ENCODE measurements at places on chromosomes 7 and 10.

DNA sequence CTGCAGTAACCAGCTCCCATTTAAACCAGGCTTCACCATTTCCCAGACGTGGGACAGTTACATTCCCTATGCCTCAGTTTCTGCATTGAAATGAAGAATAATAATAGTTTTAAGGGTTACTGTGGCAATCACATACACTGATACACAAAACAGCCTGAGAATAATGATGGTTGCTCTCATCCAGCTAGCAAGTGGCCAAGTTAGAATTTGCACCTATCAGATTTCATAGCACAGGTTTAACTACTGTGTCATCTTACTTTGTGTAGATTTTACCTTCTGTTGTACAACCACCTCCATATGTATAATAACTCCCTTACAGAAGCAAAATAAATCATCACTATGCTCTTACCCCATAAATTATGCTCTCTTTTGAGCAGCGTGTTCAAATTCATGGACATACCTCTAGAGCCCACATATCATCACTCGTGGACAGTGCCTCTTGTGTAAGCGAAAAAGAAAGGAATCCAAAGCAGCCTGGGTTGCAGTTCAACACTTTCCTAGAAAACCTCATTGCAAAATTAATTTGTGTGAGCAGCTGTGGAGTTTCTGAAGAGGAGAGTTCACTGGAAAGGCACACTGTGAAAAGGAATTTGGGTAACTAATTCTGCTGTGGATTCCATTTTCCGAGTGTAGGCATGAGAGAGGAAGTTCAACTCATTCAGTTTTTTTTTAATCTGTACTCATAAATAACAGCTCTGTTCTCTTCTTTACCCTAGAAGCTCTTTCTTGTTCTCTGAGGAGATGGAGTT lies 492.5 kb downstream of the ARL4A start:
- DNase-seq: no peak

- no peak for DNase-seq
Observed at GRCh38 chr7:16299853-16300252, 121.5 kb downstream of the CRPPA start.

GRCh38 chr10:29257106-29257783 lies 31.6 kb upstream of the LYZL1 start:
- DNase-seq: no peak

DNA sequence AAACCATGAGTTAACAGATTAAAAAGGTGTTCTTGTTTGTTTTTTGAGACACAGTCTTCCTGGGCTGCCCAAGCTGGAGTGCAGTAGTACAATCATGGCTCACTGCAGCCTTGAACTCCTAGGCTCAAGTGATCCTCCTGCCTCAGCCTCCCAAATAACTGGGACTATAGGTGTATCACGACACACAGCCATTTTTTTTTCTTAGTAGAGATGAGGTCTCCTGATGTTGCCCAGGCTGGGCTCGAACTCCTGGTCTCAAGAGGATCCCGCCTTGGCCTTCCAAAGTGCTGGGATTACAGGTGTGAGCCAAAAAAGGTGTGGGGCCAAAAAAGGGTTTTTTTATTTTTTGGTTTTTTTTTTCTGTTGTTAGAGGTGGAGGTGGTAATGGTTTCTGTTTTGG lies 29.3 kb downstream of the KMT2C start:
- DNase-seq: no peak

- no peak for DNase-seq
Observed at GRCh38 chr7:101273206-101273605, 28.3 kb upstream of the FIS1 start.

- no peak for DNase-seq
Observed at GRCh38 chr10:82757901-82758300, 882.9 kb downstream of the NRG3 start.

DNA sequence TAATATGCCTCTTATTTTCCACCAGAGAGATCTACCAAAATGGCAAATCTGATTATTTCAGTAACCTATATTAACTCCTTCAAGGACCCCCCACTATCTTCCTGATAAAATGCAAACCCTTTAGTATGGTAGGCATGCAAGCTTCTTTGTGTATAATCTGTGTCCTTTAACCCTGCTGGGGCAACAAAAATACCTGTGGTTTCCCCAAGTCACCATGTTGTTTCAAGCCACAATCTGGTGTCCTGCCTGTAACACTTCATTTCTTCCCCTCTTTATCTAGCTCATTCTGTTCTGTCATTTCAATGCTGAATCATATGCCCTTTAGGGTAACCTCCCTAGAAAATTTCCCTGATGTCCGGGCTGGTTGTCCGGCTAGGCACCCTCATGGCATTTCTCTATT lies 5.3 kb downstream of the CALCR start:
- DNase-seq: no peak

DNA sequence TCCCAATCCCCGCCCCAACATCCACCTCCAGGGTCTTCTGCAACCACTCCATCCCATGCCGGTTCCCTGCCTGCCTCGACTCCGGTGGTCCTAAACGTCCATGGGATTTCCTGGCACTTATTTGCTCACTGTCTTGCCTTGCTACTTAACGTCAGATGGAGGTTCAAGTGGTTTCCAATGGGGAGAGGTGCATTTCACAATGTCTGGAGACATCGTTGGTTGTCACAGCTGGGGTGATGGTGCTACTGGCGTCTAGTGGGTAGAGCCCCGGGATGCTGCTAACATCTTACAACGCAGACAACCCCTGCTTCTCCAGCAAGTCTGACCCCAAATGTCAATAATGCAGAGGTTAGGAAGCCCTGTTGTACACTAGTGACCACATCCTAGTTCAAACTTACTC lies 82.9 kb upstream of the ANLN start:
- no peak for DNase-seq

DNA sequence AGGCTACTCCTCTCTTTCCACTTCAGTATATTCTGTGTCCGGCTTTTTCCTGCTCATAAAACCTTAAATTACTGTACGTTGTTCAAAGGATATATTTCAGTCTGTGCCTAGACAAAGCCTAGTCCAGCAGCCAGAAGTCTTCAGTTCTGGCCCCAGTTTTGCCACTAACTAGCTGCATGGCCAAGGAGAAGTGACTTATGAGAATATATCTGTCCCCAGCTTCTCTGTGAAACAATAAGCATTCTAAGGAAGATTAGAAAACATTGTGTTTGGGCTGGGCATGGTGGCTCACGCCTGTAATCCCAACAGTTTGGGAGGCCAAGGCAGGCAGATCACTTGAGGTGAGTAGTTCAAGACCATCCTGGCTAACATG lies 105.0 kb upstream of the HDAC9 start:
- no peak for DNase-seq

DNA sequence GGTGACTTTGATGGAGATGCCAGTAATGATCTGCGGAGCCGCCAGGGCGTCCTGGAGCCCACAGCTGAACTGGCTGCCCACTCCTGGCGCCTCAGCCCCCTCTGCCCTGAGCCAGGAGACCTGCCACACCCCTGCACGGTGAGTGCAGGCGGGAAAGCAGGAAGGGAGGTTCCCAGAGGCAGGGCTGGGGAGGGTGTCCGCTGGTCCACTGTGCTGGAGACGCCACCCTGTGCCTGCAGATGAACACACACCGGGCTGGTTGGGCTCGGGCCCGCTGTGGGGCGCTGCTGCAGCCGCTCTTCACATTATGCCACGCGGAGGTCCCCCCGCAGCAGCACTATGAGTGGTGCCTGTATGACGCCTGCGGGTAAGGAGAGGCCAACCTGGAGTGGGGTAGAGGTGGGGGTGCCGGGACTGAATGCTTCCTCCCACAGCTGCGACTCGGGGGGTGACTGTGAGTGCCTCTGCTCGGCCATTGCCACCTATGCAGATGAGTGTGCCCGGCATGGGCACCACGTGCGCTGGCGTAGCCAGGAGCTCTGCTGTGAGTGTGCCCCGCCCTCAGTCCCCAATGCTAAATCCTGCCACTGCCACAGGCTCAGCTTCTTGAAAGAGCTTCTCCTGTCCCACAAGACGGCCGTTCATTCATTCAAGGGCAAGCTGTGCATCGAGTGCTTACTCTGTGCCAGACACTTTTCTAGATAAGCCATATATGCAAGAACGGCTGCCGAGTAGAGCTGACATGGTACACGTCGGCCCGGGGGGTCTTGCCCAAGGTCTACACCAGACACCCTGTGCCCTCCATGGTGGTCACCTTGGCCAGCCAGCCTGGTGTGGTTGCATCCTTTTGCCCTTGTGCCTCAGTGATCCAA lies 14.3 kb upstream of the ZNF467 start:
- DNase-seq: no peak

GRCh38 chr7:103870664-103871063 lies 118.8 kb downstream of the RELN start:
- no peak for DNase-seq

- DNase-seq: peak; percentile 77
Observed at GRCh38 chr7:1062296-1063294, 18.2 kb downstream of the GPR146 start.

DNA sequence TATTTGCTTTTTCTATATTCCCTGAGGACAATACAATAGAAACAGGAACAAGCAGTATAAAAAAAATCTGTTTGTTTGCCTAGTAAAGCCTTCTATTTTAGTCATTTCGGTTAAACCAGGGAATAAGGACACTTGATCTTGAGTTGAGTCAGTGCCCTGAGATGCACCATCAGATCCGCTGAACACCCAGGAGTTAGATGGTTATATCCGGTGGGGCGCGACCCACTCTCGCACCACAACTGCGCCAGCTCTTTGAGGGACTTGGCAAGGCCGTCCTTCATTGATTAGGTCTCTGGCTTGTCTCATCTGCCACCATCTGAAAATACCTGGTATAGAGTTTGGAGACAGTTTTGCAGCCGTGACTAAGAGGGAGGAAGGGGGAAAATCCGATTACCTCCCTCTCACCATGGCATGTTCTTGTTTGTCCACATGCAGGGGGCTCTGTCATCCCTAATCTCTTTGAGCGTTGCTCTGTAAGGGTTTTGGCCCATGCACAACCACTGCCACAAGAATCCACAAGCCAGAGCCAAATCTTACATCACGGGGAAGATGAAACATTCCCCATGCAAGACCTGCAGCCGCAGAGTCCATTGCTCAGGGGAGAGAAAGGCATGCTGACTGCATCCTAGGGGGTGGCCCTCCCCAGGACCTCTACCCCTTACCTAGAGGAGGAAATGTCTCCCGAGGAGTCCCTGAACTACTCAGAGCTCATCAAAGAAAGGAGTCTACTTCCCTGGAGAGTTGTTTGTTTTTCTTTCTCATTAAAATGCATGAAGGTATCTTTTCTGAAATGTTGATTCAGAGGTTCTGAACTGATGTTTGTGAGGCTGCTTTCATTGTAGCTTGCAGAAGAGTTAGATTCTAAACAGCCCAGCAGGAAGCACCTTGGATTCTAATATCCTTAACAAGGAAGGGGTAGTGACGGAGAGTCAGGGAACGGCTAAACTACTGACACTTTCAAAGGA lies 101.6 kb upstream of the FAM171A1 start:
- DNase-seq: no peak

DNA sequence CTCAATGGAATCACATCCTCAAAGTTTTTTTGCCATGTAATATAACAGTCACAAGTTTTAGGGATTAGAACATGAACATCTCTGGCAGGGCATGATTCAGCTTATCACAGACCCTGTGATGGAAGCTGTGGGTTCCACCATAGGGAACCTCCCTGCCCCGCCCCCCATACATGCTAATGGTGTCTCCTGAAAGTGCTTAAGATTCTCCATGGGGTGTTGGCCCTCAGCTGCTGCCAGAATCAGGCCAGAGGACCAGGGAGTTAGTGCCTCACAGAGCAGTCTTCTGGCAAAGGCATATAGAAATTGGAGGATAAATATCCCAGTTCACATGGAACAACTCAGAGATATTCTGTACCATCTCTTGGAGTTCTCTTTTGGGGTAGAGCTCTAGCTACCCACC lies 119.4 kb downstream of the RAB11FIP2 start:
- no peak for DNase-seq

GRCh38 chr10:27399871-27400270 lies 104.2 kb upstream of the RAB18 start:
- no peak for DNase-seq

DNA sequence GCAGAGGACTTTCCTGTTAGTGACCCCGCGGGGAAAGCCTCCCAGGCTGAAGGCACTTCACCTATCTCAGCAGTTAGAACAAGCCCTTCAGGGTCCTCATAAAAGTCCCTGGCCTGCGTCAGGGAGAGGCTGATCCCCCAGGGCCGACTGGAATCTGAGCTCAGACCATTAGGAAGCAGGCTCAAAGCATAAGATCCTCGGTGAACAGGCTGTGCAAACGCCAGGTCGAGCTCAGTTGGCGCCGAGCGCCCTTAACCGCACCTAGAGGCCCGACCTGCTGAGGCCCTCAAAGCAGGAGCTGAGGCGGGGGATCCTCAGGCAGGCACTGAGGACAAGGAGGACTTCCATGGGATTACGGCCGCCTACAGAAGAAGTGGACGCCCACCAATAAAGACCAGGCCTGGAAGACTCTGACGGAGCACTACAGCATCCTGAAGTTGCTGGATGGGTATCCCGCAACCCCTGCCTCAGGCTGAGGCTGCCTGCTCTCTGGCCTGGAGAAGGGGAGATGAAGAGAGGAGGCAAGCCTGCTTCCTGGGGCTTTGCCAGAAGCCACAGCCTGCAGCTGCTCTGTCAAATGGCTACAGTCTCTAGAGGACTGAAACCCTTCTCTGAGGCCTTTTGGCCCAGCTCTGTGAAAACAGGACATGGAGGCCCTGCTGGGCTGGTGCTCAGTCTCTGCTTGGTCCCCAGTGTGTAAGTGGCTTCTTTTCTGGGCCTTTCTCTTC lies 29.9 kb downstream of the LIPJ start:
- no peak for DNase-seq

DNA sequence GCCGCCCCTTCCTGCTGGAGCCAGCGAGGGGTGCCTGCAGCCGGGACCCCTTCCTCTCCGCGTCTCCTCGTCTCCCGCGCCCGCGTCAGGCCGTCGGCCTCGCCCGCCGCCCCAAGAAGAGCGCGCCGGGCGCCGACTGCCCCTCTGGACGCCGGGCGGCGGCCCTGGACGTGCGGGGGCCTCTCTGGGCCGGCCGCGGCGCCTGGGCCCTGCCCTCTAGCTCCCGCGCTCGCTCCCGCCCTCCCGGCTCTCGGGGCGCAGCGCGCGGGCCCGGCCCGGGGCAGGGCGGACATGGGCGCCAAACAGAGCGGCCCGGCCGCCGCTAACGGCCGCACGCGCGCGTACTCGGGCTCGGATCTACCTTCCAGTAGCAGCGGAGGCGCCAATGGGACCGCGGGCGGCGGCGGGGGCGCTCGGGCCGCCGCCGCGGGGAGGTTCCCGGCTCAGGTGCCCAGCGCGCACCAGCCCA lies 704 bp downstream of the ZNRF2 start:
- no peak for DNase-seq

- no peak for DNase-seq
Observed at GRCh38 chr10:122510736-122511135, 49.4 kb downstream of the HTRA1 start.
